ENCODE measurements at places on chromosomes 12 and 14.

- peak; percentile 13 for DNase-seq
Measured at GRCh38 chr14:99529899-99530298, 48.7 kb downstream of the CCNK start.

DNA sequence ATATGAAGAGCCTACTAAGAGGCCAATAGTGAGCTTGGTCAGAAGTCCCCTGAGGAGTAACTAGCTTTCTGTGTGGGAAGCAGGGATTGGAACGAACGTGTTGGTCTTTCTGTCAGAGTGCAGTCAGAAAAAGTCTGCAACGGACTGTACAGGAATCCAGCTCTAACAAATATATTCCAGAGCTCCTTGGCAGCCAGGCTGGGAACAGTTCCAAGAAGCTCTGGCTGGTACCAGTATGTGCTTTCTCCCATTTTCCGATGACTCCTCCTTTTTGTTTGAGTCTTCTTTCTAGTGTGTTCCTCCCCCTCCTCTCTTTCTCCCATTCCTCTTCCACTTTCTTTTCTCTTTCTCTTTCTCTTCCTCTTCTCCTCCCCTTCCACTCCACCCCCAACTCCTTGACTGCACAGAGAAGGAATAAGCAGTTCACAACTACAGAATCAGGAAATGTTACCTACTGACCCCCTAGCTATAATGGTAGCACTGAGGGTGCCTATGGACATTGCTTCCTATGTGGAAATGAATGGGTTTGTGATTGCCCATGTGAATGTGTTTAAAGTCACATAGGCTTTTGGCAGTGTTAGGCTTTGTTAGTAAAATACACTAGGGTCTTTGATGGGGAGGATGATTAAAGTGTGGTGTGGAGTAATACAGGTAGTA lies 59.9 kb downstream of the TTLL5 start:
- no peak for DNase-seq

GRCh38 chr14:32998433-32998832 lies 59.8 kb downstream of the NPAS3 start:
- peak; percentile 4 for DNase-seq

DNA sequence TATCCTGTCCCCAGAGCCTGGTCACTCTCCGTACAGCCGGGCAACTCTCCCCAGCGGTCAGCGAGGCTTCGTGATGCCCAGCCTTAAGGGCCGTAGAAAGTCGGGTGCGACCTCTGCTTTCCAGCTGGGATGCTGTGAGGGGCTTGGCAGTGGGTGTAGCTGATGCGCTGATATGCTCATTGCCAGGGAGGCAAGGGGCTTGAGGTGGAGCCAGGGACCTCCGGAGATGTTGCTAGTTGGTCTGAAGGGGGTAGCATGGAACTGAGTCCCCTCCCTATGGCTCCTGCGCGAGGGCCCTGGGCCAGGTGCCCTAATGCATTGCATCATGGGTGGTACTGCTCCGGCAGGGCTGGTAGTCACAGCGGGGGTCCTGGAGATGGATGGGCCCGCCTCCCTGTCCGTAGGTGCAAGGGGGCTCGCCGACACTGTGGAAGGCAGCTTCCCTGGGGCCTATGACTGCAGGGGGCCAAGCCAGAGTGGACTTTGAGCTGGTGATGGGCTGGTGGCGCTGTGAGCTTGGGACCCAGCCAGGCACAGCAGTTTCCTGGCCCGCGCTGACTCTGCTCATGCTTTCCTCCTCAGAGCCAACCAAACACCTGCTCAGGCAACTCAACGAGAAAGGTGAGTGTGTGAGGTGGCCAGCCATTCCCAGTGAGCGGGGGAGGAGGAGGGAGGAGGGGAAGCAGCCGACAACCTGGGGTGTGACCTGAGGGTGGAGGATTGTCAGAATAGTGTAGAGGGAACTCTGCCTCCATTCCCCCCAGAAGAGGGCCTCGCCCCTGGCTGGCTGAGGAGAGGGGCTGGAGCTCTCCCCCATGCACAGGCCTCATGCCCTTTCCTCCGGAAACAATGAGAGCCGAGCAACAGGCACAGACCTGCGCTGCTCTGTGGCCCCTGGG lies 32.3 kb downstream of the PLEKHG3 start:
- DNase-seq = no peak

GRCh38 chr12:86669010-86669409 lies 412.8 kb upstream of the MGAT4C start:
- no peak for DNase-seq

DNA sequence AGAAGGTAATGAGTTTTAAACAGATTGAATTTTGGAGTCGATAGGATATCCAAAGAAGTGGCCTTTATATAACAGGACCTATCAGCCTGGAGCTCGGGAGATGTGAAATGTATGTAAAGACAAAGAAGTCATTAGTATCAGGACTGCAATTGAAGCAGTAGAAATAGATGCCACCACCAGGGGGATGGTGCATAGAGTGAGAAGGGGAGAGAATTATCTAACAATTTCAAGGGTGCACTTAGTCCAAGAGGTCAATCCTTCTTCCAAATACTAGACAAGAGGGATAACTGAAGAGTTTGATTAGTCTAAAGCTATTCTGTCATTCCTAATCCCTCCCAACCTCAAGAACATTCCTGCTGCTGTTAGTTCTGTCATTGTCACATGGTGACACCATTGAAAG lies 127.8 kb downstream of the CFAP54 start:
- no peak for DNase-seq

DNA sequence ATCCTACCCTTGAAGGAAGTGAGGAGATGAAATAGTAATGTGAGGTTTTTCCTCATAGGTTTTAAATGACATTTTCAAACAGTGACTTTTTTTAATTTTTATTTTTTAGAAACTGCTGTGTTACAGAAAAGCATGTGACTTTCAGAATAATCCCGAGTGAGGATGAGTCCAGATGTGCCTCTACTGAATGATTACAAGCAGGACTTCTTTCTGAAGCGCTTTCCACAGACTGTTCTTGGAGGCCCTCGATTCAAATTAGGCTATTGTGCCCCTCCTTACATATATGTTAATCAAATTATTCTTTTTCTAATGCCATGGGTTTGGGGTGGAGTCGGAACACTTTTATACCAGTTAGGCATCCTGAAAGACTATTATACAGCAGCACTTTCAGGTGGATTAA lies 15.8 kb downstream of the PCNX4 start:
- DNase-seq = no peak

- DNase-seq = peak; percentile 22
Measured at GRCh38 chr12:79555028-79555925, 135.5 kb downstream of the PAWR start.

DNA sequence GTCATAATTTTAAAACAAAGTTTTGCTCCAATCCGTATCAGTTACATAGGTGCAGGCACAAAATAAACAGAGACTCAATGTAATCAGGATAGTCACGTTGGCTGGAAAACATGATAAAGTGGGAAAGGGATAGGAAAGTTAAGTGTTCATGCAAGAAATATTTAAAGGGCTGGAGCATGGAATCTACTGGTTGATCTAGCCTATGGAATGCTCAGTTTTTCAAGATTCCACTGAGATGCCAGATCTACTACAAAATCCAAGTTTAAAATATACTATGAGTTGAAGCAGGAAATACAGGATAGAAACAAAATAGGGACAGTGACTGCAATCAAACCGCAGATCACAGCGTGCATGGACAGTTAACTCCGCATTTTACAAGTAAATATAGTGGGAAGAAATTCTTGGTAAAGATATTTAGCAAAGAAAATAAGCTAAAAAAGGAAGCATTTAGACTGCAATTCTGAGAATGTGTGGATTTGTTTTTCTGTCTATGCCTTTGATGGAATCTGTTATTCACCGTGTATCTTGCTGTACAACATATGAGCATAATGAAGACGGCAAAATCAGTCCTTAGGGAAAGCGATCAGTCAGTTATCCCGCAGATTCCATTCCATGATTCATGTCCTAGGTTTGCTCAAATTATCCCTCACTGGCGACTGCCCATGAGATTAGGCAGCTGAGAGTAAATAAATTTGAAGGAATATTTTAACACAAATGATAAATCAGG lies 1044.3 kb downstream of the FLRT2 start:
- DNase-seq = peak; percentile 11

DNA sequence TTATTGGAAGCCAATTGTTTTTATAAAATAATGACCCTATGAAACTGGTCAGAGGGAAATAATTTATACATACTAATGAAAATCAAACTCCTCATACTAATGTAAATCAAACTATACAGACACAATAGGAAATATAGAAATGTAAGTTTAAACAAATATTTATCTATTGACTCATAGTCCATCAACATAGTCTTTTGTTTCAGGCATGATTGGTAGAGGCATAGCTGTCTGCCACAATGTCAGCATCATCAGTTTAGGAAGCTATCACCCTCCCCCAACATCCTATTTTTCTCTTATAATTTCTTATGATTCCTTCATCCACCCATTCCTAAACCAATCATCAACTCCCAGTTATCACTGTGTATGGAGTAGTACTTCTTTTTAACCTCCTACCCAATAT lies 117.7 kb downstream of the SLC38A6 start:
- DNase-seq = no peak

GRCh38 chr12:57219205-57219992 lies 2.8 kb downstream of the NXPH4 start:
- DNase-seq = no peak

- DNase-seq = no peak
Measured at GRCh38 chr12:1882405-1882804, 36.0 kb downstream of the CACNA2D4 start.

DNA sequence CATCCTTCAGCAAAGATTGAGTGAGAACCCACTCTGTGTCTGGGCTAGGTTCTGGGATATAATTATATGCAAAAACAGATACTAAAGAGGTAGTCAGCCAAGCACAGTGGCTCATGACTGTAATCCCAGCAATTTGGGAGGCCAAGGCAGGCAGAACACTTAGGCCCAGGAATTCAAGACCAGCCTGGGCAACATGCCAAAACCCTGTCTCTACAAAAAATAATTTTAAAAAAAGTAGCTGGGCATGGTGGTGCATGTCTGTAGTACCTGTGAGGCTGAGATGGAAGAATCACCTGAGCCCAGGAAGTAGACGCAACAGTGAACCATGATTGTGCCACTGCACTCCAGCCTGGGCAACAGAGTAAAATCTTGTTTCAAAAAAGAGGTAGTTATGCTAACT lies 237.5 kb upstream of the HMGA2 start:
- DNase-seq = no peak

DNA sequence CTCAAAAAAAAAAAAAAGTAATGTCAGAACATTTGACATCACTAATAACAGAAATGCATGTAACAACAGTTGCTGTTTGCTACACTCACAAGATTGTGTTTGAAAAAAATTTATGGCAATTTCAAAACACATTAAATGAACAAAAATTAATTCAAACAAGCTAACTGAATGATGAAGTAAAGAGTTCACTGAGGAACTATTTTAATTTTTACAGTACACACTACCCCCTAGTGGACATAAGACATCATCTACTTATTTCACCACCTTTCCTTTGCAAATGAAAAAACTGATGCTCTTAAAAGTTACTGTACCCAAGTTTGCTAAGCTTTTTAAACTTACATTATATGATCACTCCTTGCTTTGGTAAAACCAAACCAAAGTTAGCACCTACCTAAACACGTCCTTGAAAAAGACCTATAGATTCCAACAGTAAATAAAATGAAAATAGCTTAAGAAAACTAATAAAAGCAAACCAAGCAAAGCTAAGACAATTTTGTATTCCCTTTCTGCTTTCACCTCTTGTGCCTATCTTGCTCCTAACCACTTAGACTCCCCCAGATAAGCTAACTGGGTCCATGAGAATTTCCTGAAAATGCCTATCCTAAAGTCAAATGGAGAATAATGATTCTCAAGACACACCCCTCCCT lies 22.2 kb downstream of the UBE2N start:
- peak; percentile 22 for DNase-seq

DNA sequence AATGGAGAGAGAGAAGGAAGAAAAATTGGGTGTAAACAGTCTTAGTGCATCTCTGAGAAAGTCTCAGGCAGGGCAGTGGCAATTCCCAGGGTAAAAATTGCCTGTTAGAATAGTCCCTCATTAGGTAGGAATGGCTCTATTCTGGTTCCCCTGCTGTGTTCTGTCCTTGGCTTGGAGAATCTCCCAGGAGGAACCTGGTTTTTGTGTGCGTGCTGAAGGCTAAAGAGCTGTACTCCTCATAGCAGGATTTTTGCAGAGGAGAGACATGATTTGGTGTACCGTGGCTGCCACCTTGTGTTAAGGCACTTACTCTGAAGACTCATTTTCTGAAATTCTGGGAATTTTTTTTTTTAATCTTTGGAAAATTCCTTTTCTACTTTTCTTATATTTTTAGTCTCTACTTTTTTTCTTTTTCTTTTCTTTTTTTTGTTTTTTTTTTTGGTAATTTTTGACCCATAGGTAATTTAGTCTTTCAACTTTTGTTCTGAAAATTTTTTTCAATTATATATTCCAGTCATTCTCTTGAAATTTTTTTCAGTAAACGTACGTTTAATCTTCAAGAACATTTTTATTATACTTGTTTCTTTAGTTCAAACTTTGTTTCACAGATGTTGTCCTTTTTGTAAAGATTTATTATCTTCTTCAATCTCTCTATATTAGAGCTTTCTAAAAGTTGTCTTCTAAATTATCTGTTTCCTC lies 63.8 kb downstream of the FBXO33 start:
- peak; percentile 16 for DNase-seq

DNA sequence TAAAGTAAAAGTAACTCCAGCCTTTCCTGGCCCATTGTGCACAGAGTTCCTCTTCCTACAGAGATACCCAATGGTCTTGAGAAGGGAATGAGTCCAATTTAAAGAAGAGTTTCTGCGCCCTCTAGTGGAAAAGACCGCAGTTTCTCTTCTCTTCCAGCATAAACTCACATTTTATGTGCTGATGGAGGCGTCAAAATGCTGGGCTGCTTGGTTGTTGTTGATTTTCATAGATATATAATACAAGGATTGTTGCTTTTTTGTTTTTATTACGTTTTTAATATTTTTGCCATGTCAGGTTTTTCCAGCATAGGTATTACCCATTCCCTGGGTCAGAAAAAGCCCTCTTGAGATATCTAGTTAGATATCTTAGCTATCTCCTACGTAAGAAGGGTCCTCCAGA lies 356.9 kb upstream of the STXBP6 start:
- DNase-seq = peak; percentile 8

DNA sequence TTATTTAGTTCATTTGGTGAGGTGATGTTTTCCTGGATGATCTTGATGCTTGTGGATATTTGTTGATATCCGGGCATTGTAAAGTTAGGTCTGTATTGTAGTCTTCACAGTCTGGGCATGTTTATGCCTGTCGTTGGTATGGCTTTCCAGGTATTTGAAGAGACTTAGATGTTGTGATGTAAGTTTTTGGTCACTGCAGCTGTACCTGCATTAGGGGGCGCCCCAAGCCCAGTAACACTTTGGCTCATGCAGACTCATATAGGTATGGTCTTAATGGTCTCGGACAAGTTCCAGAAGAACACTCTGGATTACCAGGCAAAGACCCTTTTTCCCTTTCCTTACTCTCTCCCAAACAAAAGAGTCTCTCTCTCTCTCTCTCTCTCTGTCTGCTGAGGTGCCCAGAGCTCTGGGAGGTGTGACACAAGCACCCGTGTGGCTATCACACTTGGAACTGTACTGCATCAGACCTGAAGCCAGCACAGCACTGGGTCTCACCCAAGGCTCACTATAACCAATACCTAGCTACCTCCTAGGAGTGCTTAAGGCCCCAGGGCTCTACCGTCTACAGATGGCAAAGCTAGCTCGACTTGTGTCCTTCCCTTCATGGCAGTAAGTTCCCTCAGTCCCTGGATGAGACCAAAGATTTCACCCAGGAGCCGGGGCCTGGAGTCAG lies 425.8 kb upstream of the ATXN7L3B start:
- no peak for DNase-seq

GRCh38 chr12:54240129-54240528 lies 39.8 kb downstream of the CBX5 start:
- no peak for DNase-seq
